NCI-H2029 treated with DMSO at 0.1 percent for 48 hours (cell line): ENCODE measurements at places on chromosomes 3 and 15.

DNA sequence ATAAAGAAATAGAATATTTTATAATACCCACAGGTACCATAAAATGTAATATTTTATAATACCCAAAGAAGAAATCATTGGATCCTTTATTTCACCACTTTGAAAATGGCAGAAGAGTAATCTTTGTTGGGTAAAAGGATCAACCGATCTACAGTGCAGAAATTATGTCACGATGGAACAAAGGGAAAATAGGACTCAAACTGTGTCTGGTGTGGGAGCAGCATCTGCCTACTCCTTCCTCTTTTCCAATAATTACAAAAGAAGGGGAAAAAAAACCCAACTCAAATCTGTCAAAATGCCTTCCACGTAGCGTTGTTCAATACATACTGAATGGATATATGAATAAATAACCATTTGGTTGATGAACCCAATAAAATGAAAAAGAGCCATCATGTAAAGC lies 492.6 kb upstream of the TBL1XR1 start:
- no peak for DNase-seq

- no peak for DNase-seq
Measured at GRCh38 chr3:43024181-43024885, 45.2 kb downstream of the GASK1A start.

GRCh38 chr3:112775011-112775742 lies 71.5 kb downstream of the CD200R1L start:
- no peak for DNase-seq

DNA sequence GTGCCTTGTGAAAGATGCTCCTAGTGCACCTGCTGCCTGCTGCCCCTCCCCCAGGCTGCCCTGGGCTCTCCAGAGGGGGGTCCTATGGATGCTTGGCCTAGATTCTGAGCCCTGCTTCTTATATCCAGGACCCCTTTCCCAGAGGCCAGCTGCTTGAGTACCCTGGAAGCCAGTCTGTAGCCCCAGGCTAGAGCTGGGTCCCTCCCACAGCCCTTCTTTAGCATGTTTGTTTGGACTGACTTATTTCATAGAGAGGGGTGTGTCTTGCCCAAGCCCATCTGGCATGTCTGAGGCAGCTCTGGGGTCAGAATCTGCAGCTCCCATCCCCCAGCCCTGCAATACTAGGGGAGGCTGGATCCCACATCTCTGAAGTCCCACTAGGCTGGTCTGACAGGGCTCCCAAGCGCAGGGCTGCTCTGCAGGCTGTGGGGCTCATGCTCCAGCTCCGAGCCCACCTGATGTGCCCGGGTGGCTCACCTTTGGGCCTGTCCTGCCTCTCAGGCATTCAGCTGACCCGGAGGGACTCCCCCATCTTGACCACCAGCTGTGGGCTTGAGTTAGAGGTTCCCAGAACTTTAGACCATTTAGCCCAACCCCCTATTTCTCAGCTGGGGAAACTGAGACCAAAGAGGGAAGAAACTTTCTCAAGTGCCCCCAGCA lies 3.1 kb downstream of the CHRNB4 start:
- no peak for DNase-seq

DNA sequence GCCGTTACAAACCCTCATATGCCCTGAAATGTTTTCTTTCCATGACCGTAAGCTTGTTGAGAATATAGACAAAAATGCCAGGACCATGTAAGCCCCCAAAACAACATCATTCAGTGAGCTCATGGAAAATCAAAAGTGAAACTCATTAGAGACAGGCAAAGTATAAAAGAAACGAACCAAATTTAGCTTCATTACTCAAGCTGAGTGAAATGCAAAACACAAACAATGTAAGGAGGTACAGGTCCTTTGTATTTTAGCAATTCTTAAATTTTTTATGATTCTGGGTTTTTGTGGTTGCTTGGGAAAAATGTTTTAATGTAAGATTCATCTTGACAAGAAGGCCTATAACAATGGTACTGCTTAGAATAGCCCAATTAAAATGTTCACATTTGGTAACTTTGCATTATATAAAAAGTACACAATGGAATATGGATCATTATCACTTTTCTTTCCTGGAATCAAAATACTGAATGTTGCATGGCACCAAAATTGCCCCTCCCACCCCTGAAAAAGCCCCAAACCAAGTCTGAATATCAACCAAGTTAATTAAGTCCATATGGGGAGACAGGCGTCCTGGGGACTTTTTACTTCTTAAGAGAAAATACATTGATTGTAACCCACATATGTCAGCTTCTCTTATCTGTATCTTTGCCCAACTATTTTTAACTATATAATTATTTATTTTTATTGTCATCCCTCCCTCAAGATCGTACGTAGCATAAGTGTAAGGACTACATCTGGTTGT lies 247.7 kb upstream of the CDIN1 start:
- DNase-seq = no peak

GRCh38 chr3:112776000-112776399 lies 70.7 kb downstream of the CD200R1L start:
- no peak for DNase-seq

DNA sequence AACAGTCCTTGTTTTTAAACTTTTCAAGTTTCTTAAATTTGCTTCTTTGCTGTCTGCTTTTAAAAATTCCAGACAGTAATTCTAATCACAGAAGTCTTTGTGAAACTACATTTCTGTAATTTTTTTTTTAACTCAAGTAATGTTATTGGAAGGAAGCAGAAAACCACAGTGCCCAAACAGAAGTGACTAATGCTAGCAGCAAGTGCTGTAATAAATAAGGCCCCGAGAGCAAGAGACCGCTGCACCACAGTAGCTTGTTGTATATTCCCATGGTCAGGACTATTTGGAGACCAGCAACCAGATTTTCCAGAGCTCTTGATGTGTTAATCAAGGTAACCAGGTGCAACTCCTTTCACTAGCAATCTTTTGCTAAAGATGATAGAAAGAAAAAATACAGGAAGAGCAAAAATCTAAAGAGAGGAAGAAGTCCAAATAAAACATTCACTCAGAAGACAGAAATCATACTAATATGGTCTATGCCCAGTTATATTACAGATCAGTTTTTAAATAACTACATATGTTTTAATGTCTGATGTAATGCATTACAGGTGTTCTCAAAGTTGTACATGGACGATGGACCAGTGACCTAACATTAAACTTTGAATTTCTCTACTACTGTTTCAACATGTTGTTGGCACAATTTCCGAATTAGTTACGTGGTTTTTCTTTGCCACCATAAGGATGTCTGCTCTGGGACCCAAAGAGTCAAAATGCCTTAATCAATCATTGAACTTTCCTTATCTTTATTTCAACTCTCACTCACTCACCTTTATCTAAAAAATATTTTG lies 36.4 kb downstream of the WWTR1 start:
- DNase-seq = no peak

DNA sequence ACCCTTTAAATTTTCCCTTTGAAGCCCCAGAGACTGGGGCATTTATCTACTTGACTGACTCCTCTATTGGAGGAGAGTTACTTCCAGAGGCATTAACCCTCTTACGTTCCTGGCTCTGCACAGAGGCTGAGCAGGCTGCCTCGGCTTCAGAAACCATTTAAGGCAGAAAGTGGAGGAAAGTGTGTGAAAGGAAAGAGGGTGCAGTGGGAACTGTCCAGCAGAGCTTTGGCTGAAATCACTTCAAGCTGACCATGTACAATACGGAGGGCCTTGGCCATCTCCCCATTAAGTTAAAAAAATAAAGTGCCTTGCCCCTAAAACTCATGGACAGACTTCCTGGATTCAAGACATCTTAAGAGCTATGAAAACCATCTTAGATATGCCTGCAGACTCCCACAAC lies 238.7 kb downstream of the SV2B start:
- DNase-seq = no peak

DNA sequence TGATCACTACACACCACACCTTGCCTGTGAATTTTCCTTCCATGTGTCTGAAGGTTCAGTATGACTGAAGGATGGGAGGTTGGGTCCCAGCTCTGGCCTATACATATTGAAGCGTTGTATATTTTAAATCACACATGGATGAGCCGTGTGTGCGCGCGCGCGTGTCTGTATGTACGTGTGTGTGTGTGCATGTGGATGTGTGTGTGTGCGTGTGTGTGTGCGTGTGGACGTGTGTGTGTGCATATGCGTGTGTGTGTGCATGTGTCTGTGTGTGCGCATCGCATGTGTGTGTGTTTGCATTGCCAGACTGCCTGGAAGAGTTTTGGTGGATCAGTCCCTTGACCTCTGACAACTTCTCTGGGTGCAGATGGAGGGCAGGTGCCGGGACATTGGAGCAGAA lies 45.7 kb downstream of the RPLP1 start:
- DNase-seq = no peak

- no peak for DNase-seq
Measured at GRCh38 chr3:11570251-11570650, 73.5 kb downstream of the VGLL4 start.

DNA sequence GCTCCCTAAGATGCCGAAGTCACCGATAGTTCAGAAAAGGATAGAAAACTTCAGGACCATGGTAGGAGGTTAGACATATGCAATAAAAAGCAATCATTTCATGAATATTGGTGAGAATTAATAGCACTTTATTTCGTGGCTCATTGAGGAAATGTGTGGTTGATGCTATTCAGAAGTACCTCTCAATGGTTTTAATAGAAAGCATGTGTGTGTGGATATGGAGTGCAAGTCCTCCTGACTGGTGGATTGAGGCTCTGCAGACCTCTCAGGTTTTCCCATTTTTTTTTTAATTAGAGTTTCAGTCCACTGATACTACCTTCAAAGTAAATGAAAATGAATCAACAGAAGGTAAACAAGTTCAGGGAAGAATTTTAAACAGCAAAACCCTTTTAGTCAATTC lies 384.3 kb upstream of the RARB start:
- DNase-seq = no peak
